ENCODE measurements at places on chromosomes 7 and 10.

- no peaks in the 10 kb centered on the region for H3K4me1 ChIP-seq
- DNase-seq: no peak
- H3K36me3 ChIP-seq: no peaks in the 10 kb centered on the region
- no peaks in the 10 kb centered on the region for H3K27me3 ChIP-seq
- no peak overlapping the region for H3K4me3 ChIP-seq
- no peak overlapping the region for H3K27ac ChIP-seq
Observed at GRCh38 chr7:104972500-104972899, 41.5 kb upstream of the KMT2E start.

- H3K27ac ChIP-seq: no peak overlapping the region
- no peak overlapping the region for H3K4me3 ChIP-seq
- no peaks in the 10 kb centered on the region for H3K36me3 ChIP-seq
- H3K27me3 ChIP-seq: no peaks in the 10 kb centered on the region
Observed at GRCh38 chr10:69389827-69390490, 26.8 kb downstream of the TACR2 start.

DNA sequence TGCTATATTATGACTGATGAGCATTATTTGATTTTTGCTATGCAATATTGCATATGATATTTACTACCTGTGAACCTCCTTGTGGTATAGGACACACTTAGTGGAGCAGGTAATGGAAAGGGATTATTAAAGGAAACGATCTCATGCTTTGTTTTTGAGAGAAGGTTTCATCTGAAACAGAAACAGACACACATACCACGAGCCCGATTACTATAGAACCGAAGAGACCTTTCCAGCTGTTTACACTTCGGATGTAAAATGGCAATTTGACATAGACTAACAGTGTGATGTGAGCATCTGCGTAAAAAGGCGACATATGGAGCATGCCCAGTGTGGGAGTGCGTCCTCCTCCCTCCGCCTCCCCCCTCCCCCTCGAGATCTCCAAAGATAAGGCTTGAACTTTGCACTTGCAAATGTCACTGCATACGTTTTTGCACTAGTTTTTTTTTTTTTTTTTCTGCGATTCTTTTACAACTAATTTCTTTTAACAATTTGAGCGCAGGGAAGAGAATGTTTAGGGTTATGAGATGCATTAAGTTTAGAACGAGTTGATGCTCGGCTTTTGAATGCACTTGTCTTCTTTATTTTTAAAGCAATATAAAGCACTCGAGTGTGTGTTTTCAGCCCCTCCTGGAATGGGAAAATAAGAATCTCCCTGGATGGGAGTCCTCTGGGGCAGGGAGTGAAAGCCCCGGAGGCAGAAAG lies 251.0 kb downstream of the NSUN6 start:
- H3K4me1 ChIP-seq: no peaks in the 10 kb centered on the region
- no peaks in the 10 kb centered on the region for H3K27me3 ChIP-seq
- no peak for DNase-seq
- no peaks in the 10 kb centered on the region for H3K36me3 ChIP-seq
- no peak overlapping the region for H3K4me3 ChIP-seq
- H3K27ac ChIP-seq: no peak overlapping the region

GRCh38 chr7:142537760-142538159 lies 211.5 kb upstream of the PRSS1 start:
- no peak overlapping the region for H3K27ac ChIP-seq
- no peaks in the 10 kb centered on the region for H3K36me3 ChIP-seq
- H3K4me1 ChIP-seq: no peaks in the 10 kb centered on the region
- no peak for DNase-seq

DNA sequence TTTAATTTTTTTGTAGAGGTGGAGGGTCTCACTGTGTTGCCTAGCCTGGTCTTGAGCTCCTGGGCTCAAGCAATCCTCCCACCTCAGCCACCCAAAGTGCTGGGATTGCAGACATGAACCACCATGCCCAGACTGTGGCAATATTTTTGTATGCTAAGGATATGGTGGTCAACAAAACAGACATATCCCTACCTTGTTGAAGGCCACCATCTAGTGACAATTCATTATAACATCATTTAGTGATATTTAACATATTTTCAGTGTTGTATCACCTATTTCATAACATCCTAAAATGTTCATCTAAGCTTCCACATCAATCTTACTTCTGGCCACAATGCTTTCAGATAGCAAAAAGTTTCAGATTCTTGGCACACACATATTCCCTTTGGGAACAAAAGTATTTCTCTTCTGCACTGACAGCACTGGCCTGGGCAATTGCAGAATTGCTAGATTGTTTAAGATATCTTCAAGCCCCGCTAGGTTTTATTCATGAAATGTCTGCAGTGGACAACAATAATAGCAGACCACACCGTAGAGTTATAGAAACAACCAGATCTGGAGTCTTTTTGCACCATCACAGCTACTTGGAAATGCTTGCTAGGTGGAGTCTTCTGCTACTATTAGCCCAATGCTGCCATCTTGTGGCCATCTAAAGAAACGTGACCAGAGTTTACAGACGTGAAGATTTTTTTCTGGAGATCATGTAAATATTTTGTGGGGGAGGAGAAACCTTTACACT lies 58.4 kb downstream of the DNAJC12 start:
- H3K4me3 ChIP-seq: no peak overlapping the region
- H3K36me3 ChIP-seq: no peaks in the 10 kb centered on the region
- peak; percentile 34 for DNase-seq
- H3K4me1 ChIP-seq: no peaks in the 10 kb centered on the region
- no peak overlapping the region for H3K27ac ChIP-seq

GRCh38 chr7:89761173-89761572 lies 393.1 kb upstream of the STEAP1 start:
- H3K36me3 ChIP-seq: no peaks in the 10 kb centered on the region
- no peaks in the 10 kb centered on the region for H3K4me1 ChIP-seq
- DNase-seq: no peak
- no peak overlapping the region for H3K27ac ChIP-seq
- no peak overlapping the region for H3K4me3 ChIP-seq
